Cardiac muscle cell (in vitro differentiated cells and primary cell): ENCODE measurements at places on chromosomes 4 and X.

DNA sequence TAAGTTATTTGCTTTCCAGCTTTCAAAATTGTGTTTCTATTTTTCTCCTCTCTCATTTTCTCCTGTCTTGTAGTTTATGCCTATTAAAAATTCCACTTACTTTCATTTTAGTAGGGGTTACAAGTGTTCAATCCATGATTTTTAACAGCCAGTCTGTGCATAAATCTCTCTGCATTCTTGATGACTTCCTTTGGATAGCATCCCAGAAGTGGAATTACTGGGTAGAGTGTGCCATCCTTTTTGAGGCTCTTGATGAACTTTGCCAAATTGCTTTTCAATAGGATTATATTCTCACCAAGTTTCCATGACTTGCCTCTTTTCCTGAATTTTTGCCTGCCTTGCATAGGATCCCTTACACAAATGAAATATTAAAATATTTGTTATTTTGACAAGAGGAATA, 58.5 kb downstream of the DIPK2B start:
- DNase-seq, result no peak

- no peak for DNase-seq
Measured at GRCh38 chr4:164192844-164193243, 561.1 kb upstream of the SMIM31 start.

GRCh38 chr4:115973768-115974167, 860.3 kb upstream of the NDST4 start:
- no peak for DNase-seq

DNA sequence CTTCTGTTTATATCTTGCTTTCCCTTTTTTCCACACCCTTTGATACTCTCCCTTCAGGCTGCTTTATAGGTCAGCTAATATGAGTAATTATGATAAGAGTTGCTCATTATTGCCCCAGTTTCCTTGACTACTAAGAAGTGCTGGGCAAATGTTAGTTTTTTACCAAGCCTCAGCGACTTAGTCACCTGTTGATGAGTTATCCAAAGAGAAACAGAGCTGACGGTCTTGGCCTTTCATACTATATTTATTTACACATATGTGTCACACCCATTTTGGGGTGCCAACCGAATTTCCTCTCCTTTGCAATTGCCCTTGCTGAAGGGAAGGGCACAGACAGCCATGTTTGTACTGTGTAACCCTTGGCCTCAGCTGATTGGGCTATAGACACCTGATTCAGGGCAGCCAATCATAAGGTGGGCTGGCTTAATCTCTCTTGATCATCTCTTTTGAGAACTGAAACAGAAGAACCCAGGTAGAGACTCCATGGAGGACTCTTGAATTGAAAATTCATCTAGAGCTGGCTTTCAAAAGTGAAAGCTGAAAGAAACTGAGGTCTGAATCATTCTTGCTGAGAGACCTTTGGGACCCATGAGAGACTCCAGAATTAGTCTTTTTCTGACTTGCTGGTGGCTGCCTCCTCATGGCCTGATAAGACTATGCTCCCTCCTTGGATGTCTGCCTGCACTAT, 111.7 kb upstream of the RPS6KA3 start:
- no peak for DNase-seq

GRCh38 chr4:67521506-67521905, 23.8 kb downstream of the CENPC start:
- no peak for DNase-seq

GRCh38 chr4:117596917-117597480, 437.3 kb upstream of the NDST3 start:
- DNase-seq, result no peak

- peak; percentile 53 for DNase-seq
Measured at GRCh38 chrX:10519761-10520160, 100.6 kb downstream of the MID1 start.

DNA sequence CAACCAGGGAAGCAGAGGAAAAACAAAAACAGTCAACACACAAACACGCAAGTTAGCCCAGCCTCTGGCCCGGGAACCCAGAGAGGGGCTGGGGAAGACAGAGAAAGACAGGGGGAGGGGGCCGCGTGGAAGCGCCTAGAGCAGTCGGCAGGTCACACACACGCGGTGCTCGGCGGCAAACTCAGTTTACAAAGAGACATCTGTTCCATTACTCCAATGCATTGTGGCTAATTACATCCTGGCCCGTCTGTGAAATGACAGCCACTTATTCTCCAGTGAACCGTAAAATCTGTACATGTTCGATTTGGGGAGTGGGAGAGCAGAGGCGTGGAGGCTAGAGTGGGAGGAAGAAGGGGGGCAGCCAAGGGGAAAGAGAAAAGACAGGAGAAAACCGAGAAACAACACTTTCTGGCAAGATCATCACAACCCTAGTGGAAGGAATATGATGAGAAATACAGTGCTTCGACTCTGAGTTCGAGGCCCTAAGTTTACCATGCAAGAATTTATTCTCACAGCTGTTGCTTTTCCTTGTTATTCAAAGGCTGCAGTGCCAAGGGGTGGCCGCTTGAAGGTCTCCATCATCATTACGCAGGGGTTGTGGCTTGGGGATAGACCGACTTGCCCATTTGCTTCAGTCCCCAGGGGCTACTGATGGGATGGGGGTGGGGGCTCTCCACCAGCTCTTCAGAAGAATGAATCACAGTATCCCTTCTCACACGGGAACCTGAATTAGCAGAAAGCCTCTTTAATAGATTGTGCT, 167.7 kb downstream of the MGST2 start:
- no peak for DNase-seq

DNA sequence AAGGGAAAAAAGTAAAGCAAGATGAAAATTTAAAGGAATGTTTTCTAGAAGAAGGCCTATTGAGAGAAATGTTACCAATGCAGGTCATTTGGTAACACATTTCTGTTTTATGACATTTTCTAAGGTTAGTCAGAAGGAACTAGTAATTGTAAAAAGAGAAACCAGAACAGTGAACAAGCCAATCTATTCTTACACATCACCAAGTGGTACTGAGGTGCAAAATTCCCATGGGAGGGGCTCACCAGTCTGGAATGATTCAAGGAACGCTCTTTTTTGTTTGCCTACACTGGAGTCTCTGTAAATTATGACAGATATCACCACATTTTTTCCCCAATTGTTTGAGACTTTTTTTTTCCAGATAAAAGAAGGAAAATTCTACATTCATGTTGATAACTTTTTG, 404.7 kb upstream of the CNKSR2 start:
- no peak for DNase-seq

DNA sequence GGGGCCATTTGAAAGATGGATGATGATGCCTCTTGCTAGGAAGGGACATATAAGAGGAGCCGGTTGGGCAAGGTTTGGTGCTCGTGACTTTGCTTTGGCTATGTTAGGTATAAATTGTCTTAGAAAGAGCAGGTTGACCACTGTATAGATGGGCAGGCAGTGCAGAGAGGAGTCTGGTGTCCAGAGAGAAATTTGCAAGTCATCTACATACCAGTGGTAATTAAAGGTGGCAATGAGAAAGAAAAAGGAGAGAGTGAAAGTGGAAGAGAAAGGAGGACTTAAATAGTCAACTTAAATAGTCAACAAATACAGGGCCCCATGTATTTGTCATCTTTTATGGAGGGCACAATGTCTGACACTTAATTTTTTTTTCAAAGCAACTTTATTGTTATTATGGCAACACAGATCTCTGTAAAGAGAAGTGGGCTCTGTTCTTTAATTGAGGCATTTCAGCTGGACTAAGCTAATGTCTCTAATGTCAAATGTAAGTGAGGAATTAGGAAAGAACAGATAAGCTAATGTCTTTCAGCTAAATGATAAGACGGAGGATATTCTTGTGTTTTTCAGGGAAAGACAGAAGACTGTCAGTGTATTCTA, 75.4 kb upstream of the ANXA3 start:
- peak; percentile 11 for DNase-seq

DNA sequence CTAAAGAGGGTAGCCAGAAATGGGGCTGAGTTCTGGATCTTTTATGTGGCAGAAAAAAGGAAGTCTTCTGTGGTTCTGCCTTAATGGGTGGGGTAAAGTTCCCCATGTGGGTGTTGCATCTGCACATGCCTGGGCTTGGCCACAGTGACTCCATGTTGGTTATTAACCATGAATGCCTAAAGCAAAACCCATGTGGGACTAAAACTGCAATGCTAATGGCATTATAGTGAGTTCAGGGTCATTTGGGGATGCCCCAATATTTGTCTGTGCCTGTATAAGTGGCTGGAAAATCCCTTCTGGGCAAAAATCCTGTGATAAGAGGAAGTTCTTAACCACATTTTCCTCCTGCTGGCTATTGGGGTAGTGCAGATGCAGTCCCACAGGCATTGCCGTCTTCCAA, 857.4 kb downstream of the FAT4 start:
- DNase-seq, result no peak

- DNase-seq, result no peak
Measured at GRCh38 chr4:118277243-118277642, 75.6 kb downstream of the PRSS12 start.

DNA sequence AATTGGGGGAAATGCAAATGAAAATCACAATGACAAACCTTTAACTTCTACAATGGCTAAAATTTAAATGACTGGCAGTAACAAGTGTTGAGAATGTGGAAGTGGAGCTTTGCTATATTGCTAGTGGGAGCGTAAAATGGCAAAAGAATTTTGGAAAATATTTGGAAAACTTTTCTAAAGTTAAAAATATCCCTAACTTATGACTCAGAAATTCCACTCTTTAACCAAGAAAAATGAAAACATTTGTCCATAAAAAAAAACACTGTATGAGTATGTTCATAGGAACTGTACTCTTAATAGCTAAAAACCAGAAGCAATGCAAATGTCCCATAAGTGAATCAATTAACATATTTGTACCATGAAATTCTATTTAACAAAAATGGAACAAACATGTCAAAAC, 3.6 kb downstream of the TBCK start:
- DNase-seq, result no peak

- no peak for DNase-seq
Measured at GRCh38 chr4:68463796-68464195, 16.5 kb downstream of the TMPRSS11E start.

DNA sequence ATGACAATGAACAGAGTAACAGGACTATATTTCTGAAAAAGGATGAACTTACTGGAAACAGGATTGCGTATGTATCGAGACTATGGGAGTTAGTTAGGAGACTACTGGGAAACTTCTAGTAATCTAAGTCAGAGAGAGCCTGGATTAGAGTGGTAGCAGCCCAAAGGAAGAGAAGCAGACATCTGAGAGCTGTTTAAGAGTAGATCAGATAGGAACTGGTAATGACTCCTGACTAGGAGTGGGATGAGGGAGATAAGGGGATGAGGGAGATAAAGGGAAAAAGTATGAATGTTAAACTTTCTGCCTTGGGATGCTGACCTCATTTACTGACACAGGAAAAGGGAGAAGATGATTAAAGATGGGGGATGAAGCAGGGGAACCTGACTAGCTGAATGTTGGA, 116.2 kb downstream of the PDE5A start:
- DNase-seq, result no peak

- DNase-seq, result peak; percentile 1
Measured at GRCh38 chrX:114272096-114272686, 311.7 kb upstream of the HTR2C start.

GRCh38 chrX:9110808-9111207, 76.9 kb upstream of the FAM9B start:
- DNase-seq, result no peak

GRCh38 chrX:154531626-154532025, 15.0 kb downstream of the G6PD start:
- peak; percentile 72 for DNase-seq

GRCh38 chr4:126341927-126342326, 1027.2 kb downstream of the FAT4 start:
- DNase-seq, result no peak

DNA sequence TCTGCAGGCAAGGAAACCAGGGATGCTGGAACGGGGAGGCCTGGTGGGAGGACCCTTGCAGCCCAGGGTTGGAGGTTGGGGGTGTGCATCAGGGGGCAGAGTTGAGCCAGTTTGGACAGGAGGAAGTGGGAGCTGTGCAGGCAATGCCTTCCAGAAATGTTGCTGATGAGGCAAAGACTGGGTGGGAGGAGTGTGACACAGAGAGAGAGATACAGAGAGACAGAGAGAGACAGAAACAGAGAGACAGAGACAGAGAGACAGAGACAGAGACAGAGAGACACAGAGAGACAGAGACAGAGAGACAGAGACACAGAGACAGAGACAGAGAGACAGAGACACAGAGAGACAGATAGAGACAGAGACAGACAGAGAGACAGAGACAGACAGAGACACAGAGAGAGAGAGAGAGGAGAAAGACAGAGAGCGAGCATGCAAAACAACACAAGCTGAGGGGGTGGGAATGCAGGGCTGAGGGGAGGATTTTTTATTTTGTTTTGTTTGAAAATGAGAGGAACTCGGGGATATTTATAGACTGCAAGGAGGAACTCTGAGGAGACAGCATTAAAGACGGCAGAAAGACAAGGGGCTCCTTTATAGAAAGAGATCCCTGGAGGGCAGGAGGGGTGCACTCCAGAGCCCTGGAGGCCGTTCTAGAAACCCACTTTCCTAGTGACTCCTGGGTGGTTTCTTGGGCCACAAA, 1.9 kb upstream of the HAUS3 start:
- peak; percentile 55 for DNase-seq

DNA sequence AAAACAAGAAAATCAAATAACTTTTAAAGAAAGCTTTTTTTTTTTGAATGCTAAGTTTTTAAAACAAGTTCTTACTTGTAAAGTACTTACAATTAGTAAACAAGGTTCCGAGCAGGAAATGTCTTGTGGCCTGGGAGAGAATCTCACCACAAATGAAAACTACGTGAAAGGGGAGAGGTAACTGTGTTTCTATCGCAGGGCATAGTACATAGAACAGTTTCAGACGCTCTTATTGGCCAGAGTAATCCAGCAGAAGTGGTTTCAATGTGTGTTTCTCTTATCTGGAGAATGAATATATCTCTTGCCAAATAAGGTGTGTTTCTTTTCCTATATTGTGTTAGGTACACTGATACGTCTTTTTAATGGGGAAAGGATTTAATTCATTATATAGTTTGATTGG, at the start of gene PLAC8:
PLAC8 (minus strand) TSS at position 154 of the 400 bp plus-strand sequence. CDS start 6,808 bp downstream, outside the sequence.
- DNase-seq, result no peak

DNA sequence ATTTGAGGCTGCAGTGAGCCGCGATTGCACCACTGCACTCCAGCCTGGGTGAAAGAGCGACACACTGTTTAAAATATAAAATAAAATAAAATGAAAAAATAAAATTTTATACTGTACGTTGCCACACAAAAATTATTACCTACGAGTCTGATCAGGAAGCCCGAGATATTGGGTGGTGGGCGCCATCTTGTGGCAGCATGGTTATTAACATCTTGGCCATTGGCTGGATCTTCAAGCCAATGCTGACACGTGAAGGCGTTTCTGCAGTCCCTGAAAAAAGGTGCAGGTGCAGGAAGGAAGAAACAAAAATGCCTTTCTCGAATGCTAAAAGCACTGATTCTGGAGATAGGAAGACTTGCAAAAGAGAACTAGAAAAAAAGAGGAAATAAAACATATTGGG, 4.9 kb upstream of the TLR8 start:
- DNase-seq, result peak; percentile 63

DNA sequence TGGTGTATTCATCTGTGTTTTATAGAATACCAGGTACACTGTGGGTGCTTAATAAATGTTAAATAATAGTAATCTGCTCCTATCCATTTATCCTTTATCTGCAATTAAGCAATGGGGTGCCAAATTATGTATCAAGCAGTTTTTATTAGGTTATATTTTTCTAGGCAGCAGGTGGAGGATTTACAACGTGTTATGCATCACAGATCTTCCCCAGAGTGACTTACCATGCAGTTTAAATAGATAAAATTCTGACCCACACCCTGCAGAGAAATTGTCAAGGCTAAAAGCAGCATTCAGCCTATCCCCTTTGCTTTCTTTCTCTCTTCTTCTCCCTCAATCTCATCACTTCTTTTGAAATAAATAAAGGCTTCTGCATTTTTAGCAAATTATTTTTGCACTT, 306.4 kb downstream of the CXXC4 start:
- DNase-seq, result no peak

- peak; percentile 23 for DNase-seq
Measured at GRCh38 chr4:94758700-94759399, 1.1 kb downstream of the BMPR1B start.
